Left lung (tissue), 14 donors: ENCODE measurements at places on chromosomes 2 and 18. TPM values are rescaled to one million over a fixed set of nuclear protein-coding genes. Genes with fewer than 3 reads are reported as not detected.

GRCh38 chr18:58848685-58849084 is 16.0 kb upstream of the ZNF532 start:
- no peaks in the 10 kb centered on the region for H3K36me3 ChIP-seq
- no peak for DNase-seq
- no peaks in the 10 kb centered on the region for H3K4me1 ChIP-seq
- no peak overlapping the region for H3K4me3 ChIP-seq
- peaks cover 10% of the 10 kb centered on the region for H3K27me3 ChIP-seq
- no peak overlapping the region for H3K27ac ChIP-seq

FAM237A gene
- polyA plus RNA-seq = not detected

LOXL3 gene
- polyA plus RNA-seq = 8.4 TPM

UNC80 gene
- 1.3 TPM for polyA plus RNA-seq

GRCh38 chr2:185108588-185108987 is 510.3 kb downstream of the ZNF804A start:
- no peak for DNase-seq
- no peak overlapping the region for H3K4me3 ChIP-seq
- no peak overlapping the region for H3K27ac ChIP-seq
- H3K27me3 ChIP-seq = no peaks in the 10 kb centered on the region

DNA sequence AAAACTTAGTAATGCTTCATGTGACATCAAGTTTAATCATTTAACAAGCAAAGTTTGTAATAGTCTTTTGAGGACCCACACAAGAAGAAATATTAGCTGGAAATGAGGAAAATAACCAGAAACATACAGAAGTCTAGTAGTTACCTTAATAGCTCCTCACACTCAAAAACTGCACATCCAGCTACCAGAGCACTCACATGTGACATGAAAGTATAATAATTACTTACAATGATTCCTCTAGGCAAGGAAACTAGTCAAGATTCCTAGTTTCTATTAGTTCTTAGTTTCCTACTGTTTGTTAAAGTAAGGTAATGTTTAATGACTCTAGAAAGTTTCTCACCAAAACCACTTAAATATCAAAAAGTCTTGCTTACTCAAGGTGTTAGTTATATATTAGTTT is 335.8 kb downstream of the RAD51AP2 start:
- H3K27ac ChIP-seq = no peak overlapping the region
- no peaks in the 10 kb centered on the region for H3K4me1 ChIP-seq
- H3K27me3 ChIP-seq = no peaks in the 10 kb centered on the region

DNA sequence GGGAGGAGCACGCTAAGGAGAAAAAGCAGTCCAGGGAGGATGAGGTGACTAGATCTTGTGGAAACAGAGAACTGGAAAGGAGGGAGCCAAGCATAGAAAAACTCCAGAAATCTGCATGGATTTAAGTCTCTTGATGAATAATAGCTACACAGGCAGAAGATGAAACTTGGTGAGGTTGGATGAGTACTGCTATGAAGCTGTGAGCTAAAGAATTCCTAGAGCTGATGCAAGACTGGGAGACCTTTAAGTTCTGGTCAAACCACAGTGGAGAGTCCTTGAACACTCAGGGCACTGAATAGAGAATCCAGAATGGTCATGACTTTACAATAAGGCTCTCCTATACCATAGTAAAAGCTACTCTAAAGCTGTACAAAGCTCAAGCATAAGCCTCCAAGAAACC is 18.4 kb upstream of the PIEZO2 start:
- H3K4me3 ChIP-seq = no peak overlapping the region
- H3K4me1 ChIP-seq = no peaks in the 10 kb centered on the region
- no peak overlapping the region for H3K27ac ChIP-seq
- DNase-seq = no peak

DNA sequence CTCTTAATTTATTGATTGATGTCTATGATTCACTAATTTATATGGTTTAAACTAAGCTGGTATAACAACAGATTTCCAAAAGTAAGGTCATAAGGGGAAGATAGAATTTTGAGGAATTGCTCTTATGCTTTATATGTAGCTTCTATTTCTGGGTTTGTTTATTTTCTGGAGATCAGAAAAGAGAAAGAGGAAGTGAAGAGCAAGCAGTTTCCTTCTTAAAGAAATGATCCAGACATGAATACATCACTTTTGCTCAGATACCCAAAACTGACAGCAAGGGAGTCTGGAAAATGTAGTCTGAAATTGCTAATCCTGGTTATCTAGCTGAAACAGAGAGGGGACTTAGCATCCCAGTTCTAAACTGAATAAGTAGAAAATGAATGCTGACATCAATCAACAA is 912.5 kb upstream of the CRIM1 start:
- H3K4me3 ChIP-seq = no peak overlapping the region
- H3K36me3 ChIP-seq = no peaks in the 10 kb centered on the region
- DNase-seq = no peak
- H3K27me3 ChIP-seq = no peaks in the 10 kb centered on the region
- no peak overlapping the region for H3K27ac ChIP-seq
